Activated T-cell treated with anti-CD3 and anti-CD28 coated beads, Interleukin-2, amount 50 U/mL, for 4 hours (primary cell): ENCODE measurements at places on chromosomes 3 and 15. TPM values are rescaled to one million over a fixed set of nuclear protein-coding genes. Genes with fewer than 3 reads are reported as not detected.
A peak's percentile ranks its signal among the peaks of the same experiment; 100 is the strongest.

CLN6 gene
- total RNA-seq = 91.3 TPM

SLC27A2 gene
- total RNA-seq = 14.4 TPM

RLBP1 gene
- not detected for total RNA-seq

GRCh38 chr15:64430000-64430735 lies 30.2 kb upstream of the ZNF609 start:
- peak; percentile 8 for DNase-seq

DNA sequence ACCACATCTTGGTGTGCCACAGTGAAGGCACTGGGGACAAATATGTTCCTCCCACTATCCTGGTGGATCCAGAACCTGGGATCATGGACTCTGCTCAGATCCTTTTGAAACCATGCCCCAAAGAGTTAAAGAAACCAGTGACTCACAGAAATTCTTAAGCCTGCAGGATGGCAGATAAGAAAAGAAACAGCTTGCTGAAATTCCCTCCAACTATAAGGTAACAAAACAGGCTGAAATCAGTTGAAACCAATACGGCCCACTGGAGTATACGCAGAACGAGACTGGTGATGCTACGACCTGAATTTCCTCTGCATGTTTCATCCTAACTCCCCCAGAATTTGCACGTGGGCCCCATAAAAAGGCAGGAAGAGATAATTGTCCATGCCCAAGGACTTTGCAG lies 209.6 kb downstream of the TJP1 start:
- DNase-seq = no peak

DNA sequence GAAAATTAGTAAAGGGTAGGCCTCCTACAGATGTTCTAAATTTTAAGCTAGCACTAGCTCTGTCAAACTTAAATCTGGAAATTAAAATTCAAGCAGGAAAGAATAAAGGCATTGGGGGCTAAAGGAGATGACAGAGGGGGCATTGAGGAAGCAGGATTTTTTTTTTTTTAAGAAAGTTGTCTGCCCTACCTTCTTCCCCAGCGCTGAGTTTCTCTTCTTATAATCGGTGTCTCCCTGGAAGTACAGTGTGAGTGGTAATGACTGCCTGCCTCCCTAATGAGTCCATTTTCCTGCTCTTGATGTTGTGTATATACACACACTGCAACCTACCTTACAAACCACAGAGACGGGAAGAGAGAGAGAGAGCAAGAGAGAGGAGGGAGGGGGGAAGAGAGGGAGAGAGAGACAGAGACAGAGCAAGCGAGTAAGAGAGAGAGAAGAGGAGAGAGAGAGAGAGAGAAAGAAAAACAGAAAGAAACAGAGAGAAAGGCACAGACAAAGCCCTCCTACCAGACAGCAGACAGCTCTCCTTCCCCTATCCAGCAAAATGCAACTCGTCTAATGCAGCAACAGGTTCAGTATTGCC lies 47.0 kb downstream of the ZBTB20 start:
- DNase-seq = peak; percentile 4

DNA sequence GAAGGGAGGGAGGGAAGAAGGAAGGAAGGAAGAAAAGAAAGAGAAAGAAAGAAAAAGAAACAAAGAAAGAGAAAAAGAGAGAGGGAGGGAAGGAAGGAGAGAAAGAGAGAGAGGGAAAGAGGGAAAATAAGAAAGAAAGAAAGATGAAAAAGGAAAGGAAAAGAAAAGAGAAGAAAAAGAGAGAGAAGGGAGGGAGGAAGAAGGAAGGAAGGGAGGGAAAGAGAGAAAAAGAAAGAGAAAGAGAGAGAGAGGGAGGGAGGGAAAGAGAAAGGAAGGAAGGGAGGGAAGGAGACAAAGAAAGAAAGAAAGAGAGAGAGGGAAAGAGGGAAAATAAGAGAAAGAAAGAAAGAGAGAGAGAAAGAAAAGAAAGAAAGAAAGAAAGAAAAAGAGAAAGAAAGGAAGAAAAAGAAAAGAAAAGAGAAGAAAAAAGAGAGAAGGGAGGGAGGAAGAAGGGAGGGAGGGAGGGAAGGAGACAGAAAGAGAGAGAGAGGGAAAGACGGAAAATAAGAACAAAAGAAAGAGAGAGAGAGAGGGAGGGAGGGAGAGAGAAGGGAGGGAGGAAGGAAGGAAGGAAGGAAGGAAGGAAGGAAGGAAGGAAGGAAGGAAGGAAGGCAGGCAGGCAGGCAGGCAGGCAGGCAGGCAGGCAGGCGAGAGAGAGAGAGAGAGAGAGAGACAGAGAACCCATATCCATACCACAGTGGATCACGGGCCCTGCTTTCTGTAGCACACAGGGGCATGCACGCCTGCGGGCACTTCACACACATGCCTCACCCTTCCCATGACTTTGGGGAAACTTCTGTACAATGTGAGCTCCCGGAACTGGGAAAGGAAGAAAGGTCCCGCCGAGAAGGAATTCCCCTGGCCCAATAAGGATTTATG lies 52.5 kb downstream of the ADCY5 start:
- no peak for DNase-seq

DNA sequence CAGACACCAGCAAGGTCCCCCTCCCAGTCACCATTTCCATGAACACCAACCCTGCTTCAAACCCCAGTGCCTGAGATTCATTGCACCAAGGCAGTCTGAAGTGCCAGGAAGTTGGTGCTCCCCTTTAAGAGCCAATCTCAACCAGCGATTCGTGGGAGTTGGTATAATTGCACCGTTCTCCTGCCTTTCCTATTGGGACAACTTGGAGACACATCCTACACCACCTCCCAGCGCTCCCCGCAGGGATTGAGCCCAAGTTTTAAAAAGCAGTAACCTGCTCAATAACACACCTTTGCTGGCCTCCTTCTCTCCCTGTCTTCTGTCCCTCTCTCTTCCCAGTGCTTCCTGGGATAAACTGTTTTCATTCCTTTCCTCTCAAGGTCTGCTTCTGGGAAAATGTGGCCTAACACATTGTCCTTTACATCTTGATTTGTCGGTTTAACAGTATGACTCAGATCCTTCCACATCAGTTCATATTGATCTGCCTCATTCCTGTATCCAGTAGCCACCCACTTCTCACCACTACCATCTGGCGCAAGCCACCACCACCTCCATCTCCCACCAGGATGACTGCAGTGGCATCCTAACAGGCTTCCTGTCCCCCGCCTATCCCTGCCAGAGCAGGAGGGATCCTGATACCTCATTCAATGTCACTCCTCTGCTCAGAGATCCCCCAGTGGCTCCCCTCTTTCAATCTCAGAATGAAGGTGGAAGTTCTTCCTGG lies 37.8 kb upstream of the HRH1 start:
- no peak for DNase-seq
